ENCODE measurements at places on chromosomes 5 and 9.

GRCh38 chr5:180100621-180101450, 29.3 kb upstream of the RNF130 start:
- no peak for DNase-seq

DNA sequence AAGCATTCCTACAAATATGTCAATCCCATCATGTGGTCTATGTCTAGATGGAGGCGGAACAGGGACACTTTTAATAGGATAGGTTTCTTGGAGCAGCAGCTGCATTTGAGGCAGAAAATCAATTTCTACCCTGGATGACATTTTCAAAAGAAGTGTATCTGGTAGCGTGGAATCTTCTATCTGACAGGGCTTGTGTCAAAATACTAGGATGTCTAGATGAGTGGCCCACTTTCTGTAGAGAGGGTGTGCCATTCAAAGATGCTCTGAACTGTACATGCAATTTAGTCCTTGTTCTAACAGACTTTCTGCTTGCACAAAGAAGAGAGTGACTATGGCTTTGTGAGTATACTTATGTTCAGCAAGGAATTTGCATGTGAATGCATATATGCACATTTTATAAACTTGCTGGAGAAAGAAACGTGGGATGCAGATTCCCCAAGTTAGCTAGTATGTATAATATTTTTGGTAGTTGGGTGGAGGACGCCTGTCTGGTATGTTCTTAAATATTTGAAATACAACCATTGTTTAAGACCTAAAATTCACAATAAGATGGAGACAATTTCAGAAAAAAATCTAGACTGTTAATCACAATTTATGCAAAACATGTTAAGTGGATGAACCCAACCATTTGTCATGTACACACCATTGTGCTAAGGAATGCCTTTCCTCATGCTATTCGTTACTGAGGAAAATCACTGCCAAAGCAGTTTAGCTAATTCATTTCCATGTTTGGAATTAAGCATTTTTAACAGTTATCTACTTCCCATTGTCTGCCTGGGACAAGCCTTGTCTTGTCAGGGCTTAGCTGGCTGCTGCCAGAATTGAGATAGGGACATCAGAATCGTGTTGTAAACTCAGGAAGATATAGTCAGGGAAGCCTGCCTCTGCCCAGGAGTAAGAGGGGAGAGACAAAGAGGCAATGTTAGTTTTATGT, 129.1 kb upstream of the MEF2C start:
- no peak for DNase-seq

GRCh38 chr5:129125819-129126218, 31.3 kb downstream of the ISOC1 start:
- peak; percentile 12 for DNase-seq

GRCh38 chr5:55701462-55702103, 10.5 kb downstream of the SLC38A9 start:
- DNase-seq, result no peak

DNA sequence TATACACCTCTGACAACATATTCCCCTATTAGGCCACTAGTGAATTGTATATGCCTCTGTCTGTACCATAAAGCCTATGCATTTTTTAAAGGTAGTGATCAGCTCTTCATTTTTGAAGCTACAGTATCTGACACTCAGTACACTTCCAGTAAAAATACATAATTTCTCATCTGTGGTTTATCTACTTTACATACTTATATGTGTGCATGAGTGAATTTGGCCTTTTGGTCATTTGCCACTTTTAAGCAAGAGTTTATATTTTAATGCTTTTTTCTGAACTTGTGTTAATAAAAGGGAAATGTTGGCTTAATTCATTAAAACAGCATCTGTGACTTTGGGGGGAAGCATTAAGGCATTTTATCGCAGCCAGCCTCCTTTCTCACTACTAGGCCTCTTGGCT, 47.8 kb downstream of the ST8SIA4 start:
- no peak for DNase-seq

- DNase-seq, result no peak
Observed at GRCh38 chr9:88966894-88967676, 24.2 kb upstream of the S1PR3 start.

DNA sequence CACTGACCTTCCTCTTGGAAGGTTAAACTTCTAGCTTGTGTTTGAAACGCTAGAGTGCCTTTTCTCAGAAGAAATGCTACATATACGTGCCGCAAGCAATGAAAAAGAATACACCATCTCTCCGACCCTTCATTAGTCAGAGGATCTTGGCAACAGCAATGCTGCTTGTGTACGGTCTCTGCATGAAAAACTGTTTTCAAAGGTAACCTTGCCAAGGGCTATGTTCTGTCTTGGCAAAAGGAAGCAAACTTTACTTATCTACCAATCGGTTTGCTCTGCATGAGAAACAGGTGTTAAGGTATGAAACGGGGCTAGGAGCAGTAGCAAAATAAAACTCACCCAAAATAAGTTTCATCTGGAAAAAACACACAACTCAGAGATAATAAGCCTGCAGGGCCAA, 297.8 kb downstream of the FBXL17 start:
- peak; percentile 12 for DNase-seq

- no peak for DNase-seq
Observed at GRCh38 chr5:142102980-142103740, 5.4 kb upstream of the NDFIP1 start.

DNA sequence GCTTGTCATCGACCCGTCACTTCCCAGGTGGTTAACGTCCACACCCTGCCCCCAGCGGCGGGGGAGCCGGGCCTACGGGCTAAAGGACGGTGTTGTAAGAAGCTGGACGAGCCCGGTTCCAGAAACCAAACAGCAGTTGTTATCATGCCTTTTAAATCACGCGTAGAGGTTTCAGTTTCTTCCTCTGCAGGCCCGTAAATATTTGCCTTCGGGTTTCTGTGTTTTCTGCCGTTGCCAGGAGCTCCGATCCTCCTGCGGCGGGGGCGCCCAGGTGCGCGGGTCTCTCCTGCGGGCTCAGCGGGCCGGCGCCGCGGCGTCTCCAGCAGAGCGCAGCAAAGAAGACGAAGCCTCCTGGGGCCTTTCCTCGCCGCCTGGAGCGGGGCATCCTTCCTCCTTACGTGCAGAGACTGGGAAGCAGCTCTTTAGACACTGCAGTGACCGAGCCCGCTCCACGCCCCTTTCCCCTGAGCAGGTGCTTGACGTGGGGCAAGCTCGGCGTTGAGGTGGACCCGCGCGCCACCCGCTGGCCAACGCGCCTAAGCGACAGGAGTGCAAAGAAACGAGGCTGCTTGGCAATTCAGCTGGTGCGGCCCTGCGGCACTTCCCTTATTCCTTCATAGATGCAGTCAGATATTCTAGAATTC, 21.8 kb upstream of the TTC1 start:
- DNase-seq, result peak; percentile 97

DNA sequence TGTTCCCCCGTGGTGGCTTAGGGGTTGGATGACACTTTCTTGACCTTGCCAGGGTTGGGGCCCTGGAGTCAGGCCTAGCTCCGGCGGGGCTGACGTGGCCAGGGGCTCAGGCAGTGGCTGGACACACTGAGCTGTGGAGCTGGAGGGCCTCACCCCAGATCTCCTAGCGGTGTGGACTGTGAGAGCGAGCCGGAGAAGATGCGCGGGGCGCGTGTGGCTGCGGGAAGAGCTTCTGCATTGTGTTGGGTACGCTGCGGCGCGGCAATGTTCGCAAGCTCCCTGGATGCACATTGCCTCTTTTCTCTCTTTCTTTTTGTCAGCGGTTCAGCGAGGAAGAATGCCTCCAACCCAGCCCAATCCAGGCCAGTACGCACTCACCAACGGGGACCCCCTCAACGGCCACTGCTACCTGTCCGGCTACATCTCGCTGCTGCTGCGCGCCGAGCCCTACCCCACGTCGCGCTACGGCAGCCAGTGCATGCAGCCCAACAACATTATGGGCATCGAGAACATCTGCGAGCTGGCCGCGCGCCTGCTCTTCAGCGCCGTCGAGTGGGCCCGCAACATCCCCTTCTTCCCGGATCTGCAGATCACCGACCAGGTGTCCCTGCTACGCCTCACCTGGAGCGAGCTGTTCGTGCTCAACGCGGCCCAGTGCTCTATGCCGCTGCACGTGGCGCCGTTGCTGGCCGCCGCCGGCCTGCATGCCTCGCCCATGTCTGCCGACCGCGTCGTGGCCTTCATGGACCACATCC, 4.8 kb downstream of the NR2F1 start:
- DNase-seq, result no peak

DNA sequence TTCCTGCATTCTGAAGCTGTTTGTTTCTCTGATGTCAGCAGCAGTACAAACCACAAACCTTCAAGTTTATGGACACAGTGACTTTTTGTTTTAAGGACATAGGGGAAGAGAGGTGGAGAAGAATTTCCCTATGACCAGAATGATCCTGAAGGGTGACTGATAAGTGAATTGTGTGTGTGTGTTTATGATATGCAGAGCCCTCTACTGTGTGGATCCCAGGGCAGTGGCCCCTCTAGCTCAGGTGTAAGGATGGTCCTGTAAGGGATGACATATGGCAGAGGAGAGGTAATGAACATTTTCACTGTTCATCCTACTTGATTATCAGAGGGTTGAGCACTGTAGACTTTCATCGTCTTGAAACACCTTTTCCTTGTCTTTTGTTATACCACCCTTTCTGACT, 30.6 kb upstream of the TMED7 start:
- DNase-seq, result no peak

- no peak for DNase-seq
Observed at GRCh38 chr5:33346534-33346933, 94.2 kb upstream of the TARS1 start.

- DNase-seq, result peak; percentile 26
Observed at GRCh38 chr9:5630081-5630507, 1.2 kb downstream of the RIC1 start.

DNA sequence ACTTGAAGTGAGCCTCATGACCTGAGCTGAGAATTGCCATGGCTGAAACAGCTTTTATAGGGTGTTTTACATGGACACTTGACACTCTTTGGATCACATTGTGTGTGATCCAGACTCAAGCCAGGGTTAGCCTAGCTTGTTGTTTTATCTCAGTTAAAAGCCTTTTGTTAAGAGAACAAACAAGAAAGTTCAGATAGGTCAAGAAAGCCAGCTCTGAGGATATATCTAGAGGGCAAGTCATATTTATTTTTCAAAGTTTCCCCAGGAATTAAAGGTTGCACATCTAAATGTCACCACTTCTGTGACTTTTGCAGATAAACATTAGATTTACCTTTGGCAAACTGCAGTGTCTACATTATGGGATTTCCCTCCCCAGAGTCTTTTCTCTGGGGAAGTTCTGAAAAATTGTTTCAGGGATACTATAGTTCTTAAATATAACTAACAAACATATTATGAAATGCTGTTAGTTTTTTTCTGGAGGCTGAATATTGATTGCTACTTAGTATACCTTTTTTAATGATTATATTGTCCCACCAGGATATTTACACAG, 134.5 kb downstream of the C9orf152 start:
- DNase-seq, result no peak

- DNase-seq, result no peak
Observed at GRCh38 chr9:31776471-31776870, 608.0 kb upstream of the ACO1 start.

DNA sequence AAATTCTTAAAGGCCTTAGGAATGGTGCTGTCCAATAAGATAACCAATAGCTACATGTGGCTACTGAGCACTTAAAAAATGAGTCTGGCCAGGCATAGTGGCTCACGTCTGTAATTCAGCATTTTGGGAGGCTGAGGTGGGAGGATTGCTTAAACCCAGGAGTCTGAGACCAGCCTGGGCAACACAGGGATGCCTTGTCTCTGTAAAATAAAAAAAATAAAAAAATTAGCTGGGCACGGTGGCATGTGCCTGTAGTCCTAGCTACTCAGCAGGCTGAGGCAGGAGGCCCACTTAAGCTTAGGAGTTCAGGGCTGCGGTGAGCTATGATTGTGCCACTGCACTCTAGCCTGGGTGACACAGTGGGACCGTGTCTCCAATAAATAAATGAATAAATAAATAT, 1.3 kb upstream of the SLC22A5 start:
- no peak for DNase-seq

DNA sequence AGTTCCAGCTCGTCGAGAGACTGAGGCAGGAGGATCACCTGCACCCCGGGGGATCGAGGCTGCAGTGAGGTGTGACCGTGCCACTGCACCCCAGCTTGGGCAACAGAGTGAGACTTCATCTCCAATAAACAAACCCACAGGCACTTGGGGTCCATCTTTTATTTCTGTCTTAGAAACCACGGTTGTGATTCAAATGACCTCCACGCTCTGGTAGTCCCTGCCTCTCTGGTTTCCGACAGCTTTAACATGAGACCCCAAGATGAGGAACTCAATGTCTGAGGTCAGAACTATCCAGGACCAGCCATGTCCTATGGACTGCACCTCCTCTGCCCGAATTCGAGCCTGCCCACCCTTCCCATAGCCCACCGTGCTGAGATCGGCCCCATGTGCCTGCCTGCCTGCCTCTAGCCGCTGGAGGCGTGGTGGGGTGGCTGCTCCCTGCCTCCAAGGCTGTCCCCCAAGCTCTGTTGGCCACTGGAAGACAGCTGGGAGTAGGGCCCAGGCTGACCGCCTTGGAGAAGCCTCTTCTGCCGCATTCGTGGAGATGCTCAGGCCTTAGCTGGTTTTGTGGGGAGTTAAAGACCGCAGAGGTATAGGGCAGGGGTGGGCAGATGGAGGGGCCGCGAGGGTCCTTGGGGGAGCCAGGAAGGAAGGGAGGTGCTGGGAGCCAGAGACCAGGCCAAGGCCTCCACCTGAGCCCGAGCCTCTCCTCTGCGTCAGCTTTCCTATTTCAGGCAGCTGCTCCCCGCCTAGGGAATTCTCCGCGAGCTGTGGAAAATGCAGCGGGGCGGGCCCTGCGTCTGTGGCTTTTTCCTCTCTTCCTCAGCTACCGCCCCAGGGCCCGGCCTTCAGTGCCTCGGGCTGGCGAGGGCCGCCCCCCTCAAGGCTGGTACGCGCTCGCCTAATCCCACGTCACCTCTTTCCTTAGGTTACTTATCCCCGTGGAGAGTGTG, 6.9 kb upstream of the WDR5 start:
- DNase-seq, result no peak

- DNase-seq, result peak; percentile 86
Observed at GRCh38 chr9:127567035-127567729, 44.9 kb upstream of the STXBP1 start.

- DNase-seq, result no peak
Observed at GRCh38 chr5:158233735-158234322, 374.9 kb upstream of the CLINT1 start.

DNA sequence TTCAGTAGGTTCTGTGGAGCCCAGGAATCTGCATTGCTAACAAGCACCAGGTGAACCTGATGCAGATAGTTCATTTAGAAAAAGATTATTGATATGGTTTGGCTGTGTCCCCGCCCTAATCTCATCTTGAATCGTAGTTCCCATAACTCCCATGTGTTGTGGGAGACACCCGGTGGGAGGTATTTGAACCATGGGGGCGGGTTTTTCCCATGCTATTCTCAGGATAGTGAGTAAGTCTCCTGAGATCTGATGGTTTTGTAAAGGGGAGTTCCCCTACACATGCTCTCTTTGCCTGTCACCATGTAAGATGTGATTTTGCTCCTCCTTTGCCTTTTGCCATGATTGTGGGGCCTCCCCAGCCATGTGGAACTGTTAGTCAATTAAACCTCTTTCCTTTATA, 212.0 kb downstream of the RAB3C start:
- no peak for DNase-seq

GRCh38 chr9:5515261-5515650, 4.9 kb downstream of the PDCD1LG2 start:
- no peak for DNase-seq

GRCh38 chr9:24218656-24219055, 327.0 kb downstream of the IZUMO3 start:
- no peak for DNase-seq

Data from T47D (cell line).